ENCODE measurements at places on chromosomes 5 and 9.

DNA sequence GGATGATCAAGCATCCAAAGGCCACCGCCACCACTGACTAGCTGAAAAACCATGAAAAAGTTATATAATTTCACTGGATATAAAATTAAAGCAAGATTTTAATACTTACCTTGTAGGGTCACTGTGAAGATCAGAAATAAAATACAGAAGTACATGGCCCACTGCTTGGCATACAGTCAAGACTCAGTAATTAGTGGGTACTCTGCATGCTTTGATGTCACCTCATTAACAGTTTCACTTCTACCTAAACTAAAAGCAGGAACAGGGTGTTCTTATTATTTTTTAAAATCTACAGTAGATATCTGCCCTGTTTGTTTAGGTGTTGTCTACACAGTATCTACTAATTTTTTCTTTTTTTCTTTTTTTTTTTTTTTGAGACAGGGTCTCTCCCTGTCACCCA is 66.4 kb downstream of the NFIB start:
- no peak for DNase-seq

DNA sequence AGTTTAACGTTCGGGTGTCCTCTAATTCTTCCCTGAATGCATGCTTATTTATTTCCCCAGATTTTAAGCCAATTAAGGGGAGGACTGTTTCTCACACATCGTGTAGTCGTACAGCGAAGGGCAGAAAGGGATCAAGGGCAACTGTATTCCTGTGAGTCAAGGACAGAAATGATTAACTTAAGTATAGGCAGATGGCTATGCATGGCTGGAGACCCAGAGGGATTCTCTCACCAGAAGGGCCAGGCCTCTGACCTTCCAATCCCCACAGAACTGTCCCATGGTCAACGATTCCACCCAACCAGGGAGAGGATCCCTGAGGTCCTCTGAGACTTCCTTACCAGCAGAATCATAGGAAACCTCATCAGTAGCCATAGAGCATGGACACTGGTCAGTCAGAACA is 161.8 kb upstream of the MAP1B start:
- DNase-seq = no peak

- DNase-seq = peak; percentile 51
Observed at GRCh38 chr5:134086943-134087305, 27.6 kb upstream of the TCF7 start.

DNA sequence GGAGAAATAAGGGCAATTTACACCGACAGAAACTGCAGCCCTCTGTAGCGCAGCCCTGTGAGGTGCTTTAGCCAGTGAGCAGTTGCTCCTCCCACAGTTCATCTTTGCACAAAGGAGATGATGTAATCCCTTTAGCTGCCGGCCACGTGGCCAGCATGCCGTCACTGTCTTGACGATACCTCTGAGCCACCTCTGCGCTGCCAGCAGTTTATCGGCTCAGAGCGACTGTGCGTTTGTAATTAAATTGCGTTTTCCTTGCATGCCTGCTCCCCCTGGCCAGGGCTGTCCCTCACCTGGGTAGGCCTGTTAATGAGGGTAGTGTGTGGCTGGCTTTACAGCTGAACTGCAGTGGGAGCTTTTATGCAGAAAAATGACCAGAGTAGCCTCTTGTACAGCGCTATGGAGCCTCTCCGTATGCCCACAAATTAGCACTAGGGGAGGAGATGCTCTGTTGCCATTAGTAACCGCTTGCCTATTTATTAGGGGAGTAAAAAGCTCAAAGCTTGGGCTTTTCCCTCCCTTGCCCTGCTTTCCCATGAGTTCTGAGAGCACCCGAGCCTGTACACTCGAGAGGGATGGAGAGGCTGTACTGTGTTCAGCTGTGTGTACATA is 107.0 kb downstream of the TRIO start:
- peak; percentile 83 for DNase-seq

DNA sequence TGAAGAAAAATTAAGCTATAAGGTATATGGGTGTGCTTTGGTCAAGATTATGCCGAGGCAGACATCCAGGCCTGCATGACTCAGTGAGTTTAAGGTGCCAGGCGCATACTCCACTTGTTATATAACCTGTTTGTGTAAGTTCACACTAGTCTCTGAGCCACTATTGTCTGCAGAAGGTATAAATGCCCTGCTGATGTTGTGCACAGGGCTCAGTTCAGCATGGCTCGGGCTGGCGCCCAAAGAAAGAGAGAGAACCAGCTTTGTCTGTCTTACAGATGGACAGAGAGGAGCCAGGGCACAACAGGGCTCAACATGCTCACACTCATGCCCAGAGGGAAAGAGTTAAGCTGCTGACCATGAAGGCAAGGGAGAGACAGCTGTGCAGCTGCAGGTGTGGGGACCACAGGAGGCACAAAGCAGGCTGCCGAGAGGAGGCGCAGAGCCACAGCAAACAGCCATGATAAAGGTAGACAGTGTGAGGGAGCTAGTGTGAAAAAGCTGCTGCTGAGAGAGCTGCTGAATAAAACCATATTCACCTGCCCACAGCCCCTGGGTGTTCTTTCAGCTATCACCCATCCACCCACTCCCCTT is 1587.6 kb upstream of the C9orf72 start:
- no peak for DNase-seq

DNA sequence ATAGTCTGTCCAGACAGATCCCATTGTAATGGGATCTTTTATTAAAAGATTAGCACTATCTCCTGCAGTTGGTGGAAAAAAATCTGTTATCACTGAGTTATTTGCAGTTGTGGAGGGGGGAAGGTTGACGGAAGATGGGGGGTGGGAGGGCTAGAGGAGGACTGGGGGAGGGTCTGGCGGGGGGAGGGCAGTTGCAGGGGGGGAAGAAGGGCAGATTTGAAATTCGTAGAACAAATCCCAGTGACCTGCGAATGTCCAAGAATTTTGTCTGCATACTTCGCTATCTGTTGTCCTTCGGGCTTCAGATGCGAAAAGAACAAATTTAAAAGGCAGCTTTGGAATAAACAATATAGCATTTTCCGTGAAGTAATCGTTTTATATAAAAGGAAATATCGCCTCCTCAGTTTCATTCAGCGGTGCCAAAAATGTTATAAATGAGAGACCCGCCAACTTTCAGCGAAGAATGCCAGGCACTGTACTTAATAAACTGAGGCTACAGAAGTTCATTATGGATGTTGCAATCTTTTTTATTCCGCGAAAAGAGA is 1.3 kb upstream of the FST start:
- DNase-seq = no peak

- no peak for DNase-seq
Observed at GRCh38 chr9:84917366-84918070, 248.0 kb downstream of the NTRK2 start.

DNA sequence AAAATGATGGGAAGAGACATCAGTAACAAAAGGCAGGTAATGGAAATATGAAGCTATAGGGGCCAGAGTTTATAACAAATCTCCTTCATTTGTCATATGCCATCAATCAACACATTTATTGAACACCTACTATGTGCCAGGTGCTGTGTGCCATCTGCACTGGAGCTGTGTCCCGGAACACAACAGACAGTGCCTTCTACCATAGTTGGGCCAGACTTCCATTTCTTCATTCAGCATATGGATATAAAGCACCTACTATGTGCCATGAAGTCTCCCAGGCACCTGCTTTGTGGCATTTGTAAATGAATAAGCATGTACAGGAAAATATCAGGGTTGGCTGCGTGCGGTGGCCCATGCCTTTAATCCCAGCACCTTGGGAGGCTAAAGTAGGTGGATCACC is 112.5 kb upstream of the ERCC6L2 start:
- no peak for DNase-seq

DNA sequence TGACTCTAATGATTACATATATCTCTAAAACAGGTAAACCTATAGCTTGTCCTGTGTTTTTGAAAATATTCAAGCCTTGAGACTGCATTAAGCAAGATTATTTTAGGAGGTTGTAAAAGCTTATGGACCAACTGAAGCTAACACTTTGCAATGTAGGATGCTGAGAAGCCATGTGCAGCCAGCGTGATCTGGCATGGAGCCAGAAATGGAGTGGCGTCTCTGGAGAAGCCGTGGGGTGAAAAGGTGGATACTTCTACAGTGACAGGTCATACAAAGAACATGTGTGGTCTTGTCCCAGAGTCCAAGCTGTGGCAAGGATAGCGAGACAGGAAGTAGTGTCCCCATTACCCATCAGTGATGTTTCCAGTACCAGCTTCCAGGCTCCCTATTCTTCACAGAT is 100.8 kb upstream of the CD180 start:
- DNase-seq = no peak

DNA sequence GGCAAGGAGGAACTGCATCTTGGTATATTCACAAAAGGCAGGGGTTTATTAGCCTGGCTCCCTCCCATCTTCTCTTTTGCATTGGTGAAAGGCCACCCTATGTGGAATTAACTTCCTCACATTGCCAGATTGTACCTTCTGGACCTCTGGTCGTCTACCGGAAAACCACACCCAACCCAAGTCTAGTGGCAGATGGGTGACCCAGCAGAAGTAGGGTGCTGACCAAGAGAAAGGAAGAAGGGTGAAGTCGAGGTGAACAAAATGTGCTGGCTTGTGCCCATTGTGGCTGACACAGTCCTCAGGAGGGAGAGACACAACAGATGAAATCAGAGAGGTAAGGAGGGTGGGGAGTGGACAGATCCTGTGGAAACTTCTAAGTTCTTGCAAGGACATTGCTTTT is 39.8 kb upstream of the DAP start:
- no peak for DNase-seq

DNA sequence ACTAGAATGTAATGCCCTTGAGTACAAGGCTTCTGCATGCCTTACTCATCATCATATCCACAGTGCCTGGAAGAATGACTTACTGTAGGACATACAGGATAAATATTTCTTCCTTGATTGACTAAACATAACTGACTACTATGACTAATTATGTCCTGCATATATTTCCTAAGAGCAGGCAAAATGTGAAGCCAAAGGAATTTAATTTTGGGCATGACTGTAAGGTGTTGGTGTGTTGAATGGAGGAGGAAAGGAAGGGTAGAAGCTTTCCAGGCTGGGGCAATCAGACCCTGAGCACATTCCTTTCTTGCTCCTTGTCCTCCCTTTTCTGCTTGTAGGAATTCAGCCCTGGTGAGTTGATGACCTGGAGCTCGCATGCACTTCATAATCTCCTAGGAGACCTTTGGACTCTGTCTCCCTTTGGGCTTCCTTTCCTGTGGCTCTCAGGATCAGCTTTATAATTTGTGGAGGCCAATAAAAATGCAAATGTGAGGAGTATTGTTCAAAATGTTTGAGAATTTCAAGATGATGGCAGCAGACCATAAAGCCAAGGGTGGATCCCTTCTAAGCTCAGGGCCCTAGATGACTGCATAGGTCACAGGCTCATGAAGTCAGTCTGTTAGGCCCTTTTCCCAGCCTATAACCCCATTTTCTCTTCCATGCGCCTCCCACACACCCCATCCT is 174.0 kb downstream of the HMHB1 start:
- peak; percentile 97 for DNase-seq

DNA sequence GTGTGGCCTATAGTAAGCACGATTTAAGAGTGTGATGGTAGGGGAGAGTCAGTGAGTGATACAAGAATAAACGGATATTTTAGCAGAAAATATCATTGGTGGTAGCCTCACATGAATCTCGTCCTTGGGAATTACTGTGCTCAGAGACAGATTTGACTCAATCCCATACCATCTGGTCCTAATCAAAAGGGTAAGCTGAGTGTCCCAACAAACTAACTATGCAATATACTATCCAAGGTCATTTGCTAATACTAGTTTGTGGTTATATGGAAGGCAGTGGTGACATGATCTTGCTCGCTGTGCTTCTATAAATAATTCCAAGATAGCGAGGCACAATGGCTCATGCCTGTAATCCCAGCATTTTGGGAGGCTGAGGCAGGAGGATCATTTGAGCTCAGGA is 103.2 kb downstream of the TRPM6 start:
- no peak for DNase-seq

DNA sequence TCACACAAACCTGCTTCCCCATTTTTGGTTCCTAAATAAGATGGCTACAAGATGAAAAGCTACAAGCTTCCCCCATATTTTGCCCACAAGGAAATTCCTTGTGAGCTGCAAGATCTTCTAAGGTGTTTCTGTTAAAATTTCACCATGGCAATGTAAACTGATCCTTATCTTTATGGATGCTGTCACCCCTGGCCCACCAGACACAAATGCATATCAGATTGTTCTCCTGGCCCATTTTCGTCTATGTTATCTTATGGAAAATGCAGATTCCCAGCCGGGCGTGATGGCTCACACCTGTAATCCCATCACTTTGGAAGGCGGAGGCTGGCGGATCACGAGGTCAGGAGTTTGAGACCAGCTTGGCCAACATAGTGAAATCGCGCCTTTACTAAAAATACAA is 65.1 kb upstream of the IL6ST start:
- no peak for DNase-seq

- peak; percentile 89 for DNase-seq
Observed at GRCh38 chr5:73419465-73420390, 28.8 kb downstream of the FOXD1 start.

DNA sequence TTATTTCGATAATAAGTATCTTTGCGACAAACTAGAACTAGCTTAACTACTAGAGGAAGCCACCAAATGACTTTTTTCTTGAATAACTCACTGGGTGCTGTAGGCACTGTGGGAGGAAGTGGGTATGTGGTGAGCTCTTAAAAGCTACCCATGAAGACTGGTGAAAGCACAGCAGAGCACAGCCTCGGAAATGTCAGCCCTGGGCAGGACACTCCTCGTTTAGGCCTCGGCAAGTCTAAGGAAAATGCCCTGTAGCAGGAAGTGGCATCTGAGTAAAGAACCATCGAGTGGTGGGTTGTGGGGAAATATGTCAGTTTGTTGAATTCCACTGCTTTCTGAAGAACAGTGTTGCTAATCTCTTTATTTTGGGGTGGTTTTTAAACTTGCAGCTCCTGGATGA is 44.0 kb upstream of the NCS1 start:
- DNase-seq = no peak

- DNase-seq = no peak
Observed at GRCh38 chr9:72936679-72937078, 16.2 kb downstream of the ALDH1A1 start.

DNA sequence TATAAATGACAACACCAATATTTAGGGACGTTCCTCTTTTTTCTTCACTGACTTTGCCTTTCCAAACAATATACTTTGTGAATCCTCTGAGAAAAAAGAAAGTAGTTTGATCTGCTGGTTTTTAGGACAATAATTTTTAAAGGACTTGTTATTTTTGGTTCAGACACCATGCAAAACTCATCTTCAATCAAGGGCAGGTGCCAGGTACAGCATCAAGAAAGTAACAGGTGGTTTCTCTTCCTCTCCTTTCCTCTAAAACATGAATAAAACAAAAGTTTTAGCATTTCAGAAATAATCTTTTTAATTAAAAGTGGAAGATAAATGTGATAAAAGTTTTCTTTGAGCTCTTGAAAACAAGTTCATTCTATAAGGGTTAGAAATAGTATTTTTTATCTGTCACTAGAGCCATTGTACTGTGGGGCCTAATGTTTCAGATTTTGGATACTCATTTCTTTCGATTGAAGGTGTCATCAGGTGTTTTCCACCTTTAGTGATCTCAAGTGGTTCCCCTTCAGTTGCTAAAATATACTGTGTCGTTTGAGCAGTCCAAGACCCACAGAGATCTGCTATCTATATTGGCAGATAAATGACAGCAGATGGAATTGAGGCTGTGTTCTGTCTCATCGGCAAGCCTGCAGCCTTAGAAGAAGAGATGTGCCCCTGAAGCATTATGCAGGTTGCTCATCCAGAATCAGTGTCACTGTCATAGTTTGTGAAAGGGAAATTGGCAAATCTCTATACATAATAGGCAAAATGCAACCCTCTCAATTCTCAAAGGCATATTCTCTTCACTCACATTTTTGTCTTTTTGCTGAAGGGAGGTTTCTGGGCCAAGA is 499.7 kb downstream of the PDE4D start:
- DNase-seq = no peak

- no peak for DNase-seq
Observed at GRCh38 chr9:114263853-114264510, 58.9 kb upstream of the ORM1 start.

GRCh38 chr5:88058625-88059024 is 210.0 kb downstream of the TMEM161B start:
- DNase-seq = no peak
